Fibroblast of skin of right quadriceps (primary cell): ENCODE measurements at places on chromosomes 12 and 14.

DNA sequence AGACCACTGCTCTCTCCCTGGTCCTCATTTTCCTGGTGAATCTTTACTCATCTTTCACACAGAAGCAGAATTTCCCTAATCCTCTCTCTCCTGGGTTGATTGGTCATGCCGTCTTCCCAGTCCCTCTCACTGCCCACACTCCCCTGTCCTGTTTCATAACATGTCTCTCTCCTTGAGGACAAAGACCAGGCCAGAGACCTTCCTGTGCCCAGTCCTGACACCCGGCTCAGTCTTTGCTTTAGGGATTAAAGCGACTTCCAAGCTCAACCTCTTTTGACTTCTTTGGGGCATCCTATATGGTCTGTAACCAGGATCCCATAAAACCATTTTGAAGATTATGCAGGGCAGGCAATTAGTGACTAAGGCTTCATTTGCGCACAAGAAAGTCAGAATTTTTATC, 105.5 kb downstream of the BCL11B start:
- DNase-seq: no peak

GRCh38 chr12:7609495-7609894, 56.2 kb downstream of the APOBEC1 start:
- DNase-seq: peak; percentile 4

- no peak for DNase-seq
These were observed 223.7 kb upstream of the RTL1 start for GRCh38 chr14:101127224-101127623.

DNA sequence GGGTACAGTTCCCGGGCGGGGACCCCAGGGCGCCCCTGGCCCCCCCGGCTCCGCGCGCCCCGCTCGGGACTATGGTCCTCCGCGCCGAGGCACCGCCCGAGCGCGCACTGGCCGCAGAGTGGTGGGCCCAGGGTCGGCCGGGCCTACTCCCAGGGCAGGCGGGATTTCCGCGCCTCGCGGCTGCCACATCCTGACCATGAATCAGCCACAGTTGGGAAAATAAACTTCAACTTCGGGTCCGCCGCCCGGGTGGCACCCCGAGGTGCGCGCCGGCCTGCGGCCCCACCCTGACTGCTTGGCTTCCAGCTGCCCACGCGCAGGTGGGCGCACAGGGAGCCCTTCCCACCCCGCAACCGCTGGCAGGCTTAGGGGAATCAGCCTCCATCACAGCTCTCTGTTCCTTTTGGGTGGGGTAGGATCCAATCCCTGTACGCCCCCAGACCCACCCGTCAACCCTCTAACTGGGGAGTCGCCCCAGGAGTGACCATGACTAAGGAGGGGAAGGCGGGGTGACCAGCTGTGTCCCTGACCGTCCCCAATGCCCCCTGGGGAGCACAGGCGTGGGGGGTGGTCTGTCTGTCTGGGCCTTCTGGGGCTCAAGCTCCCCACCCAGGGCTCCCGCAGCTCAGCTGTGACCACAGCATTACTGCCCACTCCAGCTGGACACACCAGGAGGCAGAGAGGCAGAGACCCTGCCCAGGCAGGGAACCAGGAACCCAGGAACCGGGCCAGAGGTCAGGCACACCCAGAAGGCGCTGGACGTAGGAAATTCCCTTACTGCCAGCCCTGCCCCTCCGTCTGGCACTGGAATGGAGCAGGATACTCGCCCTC, 678 bp downstream of the INF2 start:
- DNase-seq: no peak

GRCh38 chr14:68603533-68604360, 189.1 kb downstream of the ZFP36L1 start:
- DNase-seq: no peak

DNA sequence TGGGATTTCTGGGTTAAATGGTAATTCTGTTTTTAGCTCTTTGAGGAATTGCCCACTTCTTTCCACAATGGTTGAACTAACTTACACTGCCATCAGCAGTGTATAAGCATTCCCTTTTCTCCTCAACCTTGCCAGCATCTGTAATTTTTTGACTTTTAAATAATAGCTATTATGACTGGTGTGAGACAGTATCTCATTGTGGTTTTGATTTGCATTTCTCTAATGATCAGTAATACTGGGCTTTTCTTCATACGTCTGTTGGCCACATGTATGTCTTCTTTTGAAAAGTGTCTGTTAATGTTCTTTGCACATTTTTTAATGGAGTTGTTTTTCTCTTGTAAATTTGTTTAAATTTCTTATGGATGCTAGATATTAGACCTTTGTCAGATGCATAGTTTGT, 323.7 kb downstream of the CCDC91 start:
- no peak for DNase-seq

DNA sequence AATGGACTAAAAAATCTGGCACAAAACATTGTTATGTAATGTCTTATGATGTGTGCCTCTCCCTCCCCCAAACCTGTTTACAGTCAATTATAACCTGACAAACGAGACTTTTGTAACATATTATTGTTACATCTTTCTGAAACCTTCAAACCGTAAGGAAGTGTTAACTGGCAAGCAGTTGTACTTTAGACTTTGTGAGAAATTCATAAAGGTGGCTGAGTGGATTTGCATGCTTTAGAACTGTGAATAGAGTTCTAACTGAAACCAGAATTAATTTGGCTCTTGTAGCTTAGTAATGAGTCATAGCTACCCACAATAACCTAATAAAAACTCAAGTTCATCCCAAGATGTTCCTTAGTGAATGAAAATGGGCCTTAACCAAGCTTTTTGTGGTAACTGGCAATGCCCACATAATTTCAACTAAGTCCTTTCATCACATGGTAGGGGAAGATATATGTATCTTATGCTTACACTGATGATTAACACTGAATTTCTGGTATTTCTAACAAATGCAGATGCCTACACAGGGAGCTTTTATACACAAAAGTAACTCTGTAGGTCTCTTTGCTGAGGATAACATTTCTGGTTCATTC, 29.7 kb downstream of the RAD9B start:
- peak; percentile 77 for DNase-seq

GRCh38 chr12:53179687-53180219, 769 bp upstream of the ZNF740 start:
- no peak for DNase-seq

- no peak for DNase-seq
These were observed 4.9 kb upstream of the CS start for GRCh38 chr12:56304872-56305590.
